ENCODE measurements at places on chromosomes 1 and 21.
A peak's percentile ranks its signal among the peaks of the same experiment; 100 is the strongest.

- DNase-seq, result no peak
These were observed 92.3 kb downstream of the BEND5 start for GRCh38 chr1:48684381-48684780.

- no peak for DNase-seq
These were observed 17.0 kb downstream of the RRP1B start for GRCh38 chr21:43676391-43676790.

DNA sequence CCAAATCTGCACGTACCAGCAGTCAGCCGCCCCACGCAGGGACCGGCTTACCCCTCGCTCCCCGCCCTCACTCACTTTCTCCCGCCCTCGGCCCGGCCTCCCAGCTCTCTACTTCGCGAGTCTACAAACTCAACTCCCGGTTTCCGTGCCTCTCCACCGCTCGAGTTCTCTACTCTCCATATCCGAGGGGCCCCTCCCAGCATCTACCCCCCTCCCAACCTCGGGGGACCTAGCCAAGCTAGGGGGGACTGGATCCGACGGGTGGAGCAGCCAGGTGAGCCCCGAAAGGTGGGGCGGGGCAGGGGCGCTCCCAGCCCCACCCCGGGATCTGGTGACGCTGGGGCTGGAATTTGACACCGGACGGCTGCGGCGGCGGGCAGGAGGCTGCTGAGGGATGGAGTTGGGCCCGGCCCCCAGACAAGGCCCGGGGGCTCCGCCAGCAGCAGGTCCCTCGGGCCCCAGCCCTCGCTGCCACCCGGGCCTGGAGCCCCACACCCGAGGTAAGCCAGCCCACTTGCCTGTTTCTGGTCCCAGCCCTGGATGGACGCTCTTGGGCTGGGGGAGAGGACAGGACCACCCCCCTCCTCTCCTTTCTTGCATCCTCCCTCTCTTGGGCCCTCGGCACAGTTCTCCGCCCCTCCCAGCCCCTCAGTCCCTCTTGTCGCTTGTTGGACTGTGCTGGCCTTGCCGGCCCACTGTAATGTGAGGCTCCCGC lies at the start of gene ARTN:
Gene ARTN (plus strand): TSS at position 416 of the 715 bp plus-strand sequence. CDS start 1,856 bp downstream, outside the sequence.
- DNase-seq, result no peak

DNA sequence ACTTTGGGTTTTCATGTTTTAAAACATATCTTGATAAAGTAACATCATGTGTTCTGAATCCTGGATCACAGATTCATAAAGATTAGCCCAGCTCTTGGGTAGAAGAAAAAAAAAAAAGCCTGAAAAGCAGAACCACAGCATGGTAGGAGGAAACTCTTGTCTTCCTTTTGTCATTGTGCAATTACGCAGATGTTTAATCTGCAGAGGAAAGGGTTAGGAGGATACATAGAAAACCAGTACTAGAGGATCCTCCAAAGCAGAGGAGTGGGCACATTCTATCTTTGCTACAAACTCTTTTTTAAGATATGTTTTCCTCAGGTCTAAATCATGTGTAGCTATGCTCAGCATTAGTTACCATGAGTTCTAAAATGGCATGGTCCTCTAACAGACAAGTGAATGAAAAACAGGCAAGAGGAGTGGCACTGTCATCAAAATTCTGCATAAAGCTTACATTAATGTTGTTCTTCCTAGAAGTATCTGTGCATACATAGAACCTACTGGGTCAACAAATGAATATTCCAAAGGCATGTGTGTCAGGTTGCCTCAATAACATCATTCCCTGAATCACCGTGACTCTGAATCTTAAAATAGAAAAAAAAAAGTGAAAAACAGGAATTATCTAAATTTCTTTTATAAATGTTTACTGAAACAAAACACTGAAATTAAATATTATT lies 107.0 kb downstream of the NME7 start:
- DNase-seq, result no peak

DNA sequence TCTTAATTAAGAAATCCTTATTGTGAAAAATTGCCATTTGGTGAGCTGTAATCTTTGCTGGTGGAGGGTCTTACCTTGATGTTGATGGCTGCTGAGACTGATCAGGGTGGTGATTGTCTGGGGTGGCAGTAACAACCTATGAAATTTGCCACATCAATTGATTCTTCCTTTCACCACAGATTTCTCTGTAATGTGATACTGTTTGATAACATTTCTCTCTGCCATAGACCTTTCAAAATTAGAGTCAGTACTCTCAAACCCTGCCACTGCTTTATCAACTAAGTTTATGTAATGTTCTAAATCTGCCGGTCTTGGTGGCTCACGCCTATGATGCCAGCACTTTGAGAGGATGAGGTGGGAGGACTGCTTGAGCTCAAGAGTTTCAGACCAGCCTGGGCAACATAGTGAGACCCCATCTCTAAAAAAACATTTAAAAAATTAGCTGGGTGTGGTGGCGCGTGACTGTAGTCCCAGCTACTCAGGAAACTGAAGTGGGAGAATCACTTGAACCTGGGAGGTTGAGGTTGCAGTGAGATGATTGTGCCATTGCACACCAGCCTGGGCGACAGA lies 5.0 kb downstream of the KPNA6 start:
- no peak for DNase-seq

- no peak for DNase-seq
These were observed 42.9 kb downstream of the KCNJ15 start for GRCh38 chr21:38299671-38300070.

DNA sequence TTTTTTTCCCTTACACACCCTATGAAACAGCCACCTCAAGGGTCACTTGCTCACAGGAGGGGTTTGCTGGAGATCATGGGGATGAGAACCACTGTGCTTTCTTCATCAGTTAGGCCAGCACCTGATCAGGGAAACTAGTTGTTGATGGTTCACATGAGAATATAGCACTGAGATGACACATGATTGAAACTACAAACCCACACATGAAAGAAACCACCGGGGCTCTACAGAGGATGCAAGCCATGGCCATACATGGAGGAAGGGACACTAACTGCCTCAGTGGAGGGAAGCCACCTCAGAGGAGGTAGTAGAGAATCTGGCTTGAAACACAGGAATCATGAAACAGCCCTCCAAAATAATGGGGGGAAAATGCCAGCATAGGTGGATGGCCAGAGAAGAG lies 63.2 kb downstream of the PRKAB2 start:
- no peak for DNase-seq

DNA sequence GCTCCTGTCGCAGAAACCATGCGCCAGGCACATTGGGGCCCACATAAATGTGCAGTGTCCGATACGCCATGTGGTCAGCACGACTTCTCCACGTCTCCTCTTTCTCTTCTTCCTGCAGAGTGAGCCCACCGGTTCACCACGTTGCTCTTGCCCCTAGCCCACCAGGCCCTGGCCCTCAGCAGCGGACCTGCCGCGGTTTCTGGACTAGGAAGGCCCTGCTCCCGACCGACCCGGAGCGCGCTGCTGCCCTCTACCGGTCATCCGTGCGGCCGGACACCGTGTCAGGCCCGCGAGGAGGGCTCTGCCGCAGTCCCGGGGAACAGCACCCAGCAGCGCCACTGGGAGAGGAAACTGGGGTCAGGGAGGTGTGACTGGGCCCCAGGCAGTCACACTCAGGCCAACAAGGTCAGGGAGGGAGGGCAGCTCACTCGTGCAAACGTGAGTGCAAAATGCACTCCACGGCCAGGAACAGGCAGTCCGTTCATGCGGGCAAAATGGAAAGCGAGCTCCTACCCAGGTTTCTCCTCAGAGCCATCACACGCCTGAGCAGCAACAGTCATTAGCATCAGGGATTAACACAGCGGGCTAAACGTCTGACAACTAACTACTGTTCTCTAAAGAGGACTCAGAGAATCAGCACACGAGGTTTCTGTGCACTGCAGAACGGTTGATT lies 13.7 kb downstream of the TLR5 start:
- DNase-seq, result peak; percentile 31

GRCh38 chr1:41108696-41109275 lies 87.3 kb upstream of the SLFNL1 start:
- no peak for DNase-seq

- peak; percentile 19 for DNase-seq
These were observed 41.3 kb downstream of the AKNAD1 start for GRCh38 chr1:108815566-108815965.

GRCh38 chr1:184352776-184353175 lies 34.1 kb upstream of the C1orf21 start:
- no peak for DNase-seq

DNA sequence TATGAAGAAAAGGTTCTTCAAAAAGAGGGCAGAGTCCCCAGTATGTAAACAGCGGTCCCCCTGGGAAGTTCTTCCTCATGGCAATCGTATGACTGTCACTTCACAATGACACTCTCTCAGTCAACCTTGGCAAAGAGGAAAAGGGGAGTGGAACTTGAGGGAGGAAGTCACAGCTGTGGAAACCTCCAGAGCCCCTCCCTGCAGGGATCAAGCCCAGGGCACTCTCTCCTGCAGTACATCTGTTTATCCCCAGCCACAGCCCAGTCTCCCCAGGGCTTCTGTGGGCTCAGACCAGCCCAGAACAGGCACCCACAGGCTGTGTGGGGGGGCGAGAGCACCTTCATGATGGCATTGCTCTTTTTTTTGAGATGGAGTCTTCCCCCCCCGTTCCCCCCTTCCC lies 2.0 kb downstream of the ATP13A2 start:
- DNase-seq, result no peak

- no peak for DNase-seq
These were observed 421.7 kb upstream of the CHRM3 start for GRCh38 chr1:238964631-238965030.

DNA sequence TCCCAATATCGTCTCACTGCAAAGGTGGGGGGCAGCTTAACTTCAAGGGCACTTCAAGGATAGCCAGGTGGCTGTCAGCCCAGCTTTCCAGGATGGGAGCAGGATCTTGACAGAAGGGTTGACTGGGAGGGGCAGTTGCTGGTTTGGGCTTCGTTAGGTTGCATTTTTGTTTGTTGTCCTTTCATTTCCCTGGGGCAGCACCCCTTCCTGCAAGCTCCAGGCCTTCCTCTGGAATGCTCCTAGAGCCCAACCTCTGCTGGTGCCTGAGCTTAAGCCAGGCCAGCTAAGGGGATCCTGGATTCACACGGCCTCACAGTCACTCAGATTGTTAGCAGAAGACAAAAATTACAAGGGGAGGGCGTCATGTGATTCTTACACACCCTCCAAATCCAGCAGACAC lies 4.1 kb upstream of the OLIG2 start:
- no peak for DNase-seq

- peak; percentile 65 for DNase-seq
These were observed 41.9 kb upstream of the TNFRSF1B start for GRCh38 chr1:12124693-12125421.

GRCh38 chr1:204494281-204495077 lies at the start of gene PIK3C2B:
Gene PIK3C2B (minus strand): TSS chr1:204494805. CDS start chr1:204469802, 25,003 bp downstream.
- DNase-seq, result peak; percentile 85

GRCh38 chr1:173302890-173303829 lies 96.0 kb upstream of the TNFSF4 start:
- no peak for DNase-seq

DNA sequence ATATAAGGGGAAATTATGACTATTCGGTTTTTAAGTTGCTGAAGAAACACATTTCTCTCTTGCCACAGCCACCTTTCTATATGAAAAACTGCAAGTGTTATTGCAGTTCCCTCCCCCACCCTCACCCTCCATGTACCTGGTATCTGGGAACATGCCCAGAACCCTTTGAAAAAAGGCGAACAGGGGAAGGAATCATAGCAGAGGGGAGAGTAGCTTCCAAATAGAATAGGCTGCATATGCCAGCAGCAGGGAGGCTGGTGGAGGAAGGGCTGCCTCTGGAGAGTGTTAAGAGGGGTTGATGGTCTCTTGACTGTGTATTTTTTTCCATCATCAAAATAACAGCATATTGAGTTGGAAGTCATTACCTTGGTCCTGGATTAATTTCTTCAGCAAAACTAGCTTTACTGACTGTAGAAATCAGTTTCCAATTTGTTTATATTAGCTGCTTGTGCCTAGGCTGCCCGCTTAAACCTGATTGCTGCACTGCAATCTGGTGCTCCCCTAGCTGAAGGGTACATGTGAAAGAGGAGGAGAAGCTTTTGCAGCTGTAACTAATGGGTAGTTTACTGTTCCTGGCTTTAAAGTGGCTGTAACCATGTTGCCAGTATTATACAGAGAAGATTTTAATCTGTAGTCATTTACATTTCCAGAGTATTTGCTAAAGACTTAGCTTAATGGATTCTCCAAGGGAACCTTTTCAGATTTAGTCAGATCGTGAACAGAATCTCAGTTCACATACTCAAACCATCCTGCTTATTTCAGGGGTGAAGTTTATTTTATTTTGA lies 22.7 kb downstream of the AHCYL1 start:
- DNase-seq, result no peak

DNA sequence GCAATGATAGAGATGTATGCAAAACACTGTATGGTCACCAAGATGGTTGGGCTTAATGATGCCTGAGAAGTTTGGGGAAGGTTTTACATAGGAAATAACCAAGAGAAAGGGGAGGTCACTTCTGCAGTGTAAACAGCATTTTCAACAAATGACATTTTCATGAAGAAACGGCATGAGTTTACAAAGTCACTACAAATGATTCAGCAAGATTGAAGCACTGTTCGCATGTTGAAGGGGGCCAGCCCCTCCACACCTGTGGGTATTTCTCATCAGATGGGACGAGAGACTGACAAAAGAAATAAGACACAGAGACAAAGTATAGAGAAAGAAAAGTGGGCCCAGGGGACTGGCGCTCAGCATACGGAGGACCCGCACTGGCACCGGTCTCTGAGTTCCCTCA lies 234.1 kb upstream of the POGK start:
- DNase-seq, result no peak

GRCh38 chr1:43750083-43750482 lies 42.7 kb downstream of the ST3GAL3 start:
- no peak for DNase-seq

DNA sequence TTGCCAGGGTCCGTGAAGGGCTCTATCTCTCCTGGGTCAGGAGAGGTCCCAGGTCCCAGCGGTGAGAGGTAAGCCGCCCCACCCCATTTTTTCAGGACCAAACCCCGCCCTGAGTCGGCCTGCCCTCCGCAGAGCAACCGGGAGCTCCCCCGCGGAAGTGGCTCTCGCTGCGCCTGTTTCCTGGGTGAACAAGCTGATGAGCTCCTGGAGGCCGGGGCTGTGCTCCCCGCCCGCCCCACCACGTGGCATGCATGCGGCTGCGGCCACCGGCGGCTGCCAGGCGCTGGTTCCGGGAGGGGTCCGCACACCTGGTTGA lies 32.0 kb downstream of the ZBTB17 start:
- no peak for DNase-seq

- peak; percentile 57 for DNase-seq
These were observed 283.6 kb upstream of the C1orf105 start for GRCh38 chr1:172136925-172137324.

DNA sequence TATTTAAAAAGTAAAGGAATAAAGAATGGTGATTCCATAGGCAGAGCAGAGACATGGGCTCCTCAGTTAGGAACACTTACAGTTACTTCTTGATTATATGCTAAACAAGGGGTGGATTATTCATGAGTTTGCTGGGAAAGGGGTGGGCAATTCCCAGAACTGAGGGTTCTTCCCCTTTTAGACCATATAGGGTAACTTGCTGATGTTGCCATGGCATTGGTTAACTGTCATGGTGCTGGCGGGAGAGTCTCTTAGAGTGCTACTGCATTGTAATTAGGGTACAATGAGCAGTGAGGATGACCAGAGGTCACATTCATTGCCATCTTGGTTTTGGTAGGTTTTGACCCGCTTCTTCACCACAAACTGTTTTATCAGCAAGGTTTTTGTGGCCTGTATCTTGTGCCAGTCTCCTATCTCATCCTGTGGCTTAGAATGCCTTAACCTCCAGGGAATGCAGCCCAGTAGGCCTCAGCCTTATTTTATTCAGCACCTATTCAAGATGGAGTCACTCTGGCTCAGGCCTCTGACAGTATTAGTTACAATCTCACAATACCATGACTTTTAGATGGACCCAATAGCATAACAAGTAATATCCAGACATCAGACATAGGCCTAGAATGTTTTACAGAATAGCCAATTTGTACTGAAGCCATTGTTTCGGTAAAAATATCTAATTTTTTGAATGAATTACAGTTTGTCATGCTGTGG lies 106.8 kb downstream of the ZBTB18 start:
- DNase-seq, result no peak
